Mesothelial cell of epicardium (in vitro differentiated cells): ENCODE measurements at places on chromosomes 6 and 20. TPM values are rescaled to one million over a fixed set of nuclear protein-coding genes. Genes with fewer than 3 reads are reported as not detected.

- H3K27me3 ChIP-seq = no peaks in the 10 kb centered on the region
- peaks cover 7% of the 10 kb centered on the region for H3K4me1 ChIP-seq
- H3K4me3 ChIP-seq = no peak overlapping the region
- H3K36me3 ChIP-seq = peaks cover 61% of the 10 kb centered on the region
Observed at GRCh38 chr20:19802492-19803158, 44.6 kb downstream of the RIN2 start.

DNA sequence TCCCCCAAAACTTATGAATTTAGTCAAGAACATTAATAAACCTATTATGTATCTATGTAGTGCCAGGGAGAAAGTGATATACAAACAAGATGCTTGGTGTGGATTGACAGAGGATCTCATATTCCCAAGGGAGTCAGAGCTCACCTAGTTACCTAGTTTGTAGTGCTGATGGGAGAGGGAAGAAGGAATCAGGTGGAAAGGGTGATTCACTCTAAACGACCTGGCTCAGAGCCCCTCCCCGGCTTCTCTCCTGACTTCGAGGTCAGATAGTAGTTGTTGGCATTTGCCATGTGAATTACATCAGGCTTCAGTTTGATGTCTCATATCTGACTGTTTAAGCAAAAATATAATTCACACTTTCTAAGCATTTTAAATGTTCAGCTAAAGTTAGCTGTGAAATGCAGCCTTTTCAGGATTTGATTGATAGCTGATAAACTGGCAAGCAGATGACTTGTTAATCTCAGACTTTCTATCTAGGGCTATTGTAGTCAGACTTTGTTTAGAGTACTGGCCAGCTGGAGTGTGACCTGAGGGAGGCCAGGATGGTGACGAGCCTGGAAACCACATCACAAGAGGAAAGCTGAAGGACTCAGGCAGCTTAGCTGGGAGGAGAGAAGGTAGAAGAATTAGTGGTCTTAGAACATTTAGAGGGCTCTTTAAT is 123.7 kb downstream of the AKAP7 start:
- H3K27ac ChIP-seq = peak overlapping the region; percentile 35
- no peak for DNase-seq
- H3K27me3 ChIP-seq = no peaks in the 10 kb centered on the region
- H3K4me1 ChIP-seq = peaks cover 16% of the 10 kb centered on the region
- H3K36me3 ChIP-seq = peaks cover 15% of the 10 kb centered on the region
- H3K4me3 ChIP-seq = no peak overlapping the region

- H3K36me3 ChIP-seq = no peaks in the 10 kb centered on the region
- no peaks in the 10 kb centered on the region for H3K27me3 ChIP-seq
- H3K27ac ChIP-seq = no peak overlapping the region
- H3K4me3 ChIP-seq = no peak overlapping the region
- no peak for DNase-seq
Observed at GRCh38 chr20:50335866-50336265, 145.2 kb downstream of the CEBPB start.

DNA sequence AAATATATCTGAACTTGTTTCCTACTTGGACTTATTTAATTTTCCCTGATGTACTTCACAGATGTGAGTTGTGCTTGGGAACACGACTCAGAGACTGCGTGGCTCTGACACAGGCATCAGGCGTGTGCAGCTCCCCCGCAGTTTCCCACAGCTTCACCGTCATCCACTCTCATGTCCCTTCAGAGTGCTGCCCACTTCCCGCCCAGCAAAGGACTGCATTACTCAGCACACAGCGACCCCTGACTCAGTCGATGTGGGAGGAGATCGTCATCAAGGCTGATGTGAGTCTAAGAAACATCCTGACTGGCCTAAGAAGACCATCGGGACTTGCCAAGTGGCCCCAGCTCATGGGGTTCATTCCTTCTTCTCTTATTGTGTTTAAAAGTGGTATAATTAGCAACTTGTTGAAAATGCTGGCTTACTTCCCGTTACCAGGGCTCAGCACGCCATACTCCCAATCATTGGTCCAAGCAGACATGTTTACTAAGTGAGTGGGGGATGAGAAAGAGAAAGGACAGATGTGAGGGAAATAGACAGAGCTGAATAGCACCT is 539.4 kb upstream of the JARID2 start:
- H3K4me3 ChIP-seq = no peak overlapping the region
- no peaks in the 10 kb centered on the region for H3K36me3 ChIP-seq
- DNase-seq = no peak
- H3K27me3 ChIP-seq = no peaks in the 10 kb centered on the region

Gene CCDC170
- total RNA-seq = 2.5 to 3.2 TPM (median 3.0 TPM) in 3 replicates
